ENCODE measurements at places on chromosomes 16 and 17.

DNA sequence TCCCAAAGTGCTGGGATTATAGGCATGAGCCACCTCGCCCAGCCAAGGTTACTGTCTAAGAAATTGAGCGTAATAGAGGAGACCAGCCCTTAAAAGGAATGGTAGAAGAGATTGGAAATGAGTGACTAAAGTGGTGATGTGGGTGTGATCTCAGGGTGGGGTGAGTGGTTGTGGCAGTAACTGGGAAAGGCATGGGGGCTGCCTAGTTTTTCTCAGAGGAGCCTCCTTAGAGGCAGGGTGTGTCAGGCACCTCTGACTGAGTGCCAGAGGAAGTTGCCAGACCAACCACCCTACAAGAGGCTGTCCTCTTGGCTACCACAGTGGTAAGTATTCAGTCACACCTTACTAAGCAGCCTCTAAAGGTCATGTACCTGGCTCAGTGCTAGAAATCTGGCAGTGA lies 8.9 kb downstream of the DUS2 start:
- no peak for DNase-seq

DNA sequence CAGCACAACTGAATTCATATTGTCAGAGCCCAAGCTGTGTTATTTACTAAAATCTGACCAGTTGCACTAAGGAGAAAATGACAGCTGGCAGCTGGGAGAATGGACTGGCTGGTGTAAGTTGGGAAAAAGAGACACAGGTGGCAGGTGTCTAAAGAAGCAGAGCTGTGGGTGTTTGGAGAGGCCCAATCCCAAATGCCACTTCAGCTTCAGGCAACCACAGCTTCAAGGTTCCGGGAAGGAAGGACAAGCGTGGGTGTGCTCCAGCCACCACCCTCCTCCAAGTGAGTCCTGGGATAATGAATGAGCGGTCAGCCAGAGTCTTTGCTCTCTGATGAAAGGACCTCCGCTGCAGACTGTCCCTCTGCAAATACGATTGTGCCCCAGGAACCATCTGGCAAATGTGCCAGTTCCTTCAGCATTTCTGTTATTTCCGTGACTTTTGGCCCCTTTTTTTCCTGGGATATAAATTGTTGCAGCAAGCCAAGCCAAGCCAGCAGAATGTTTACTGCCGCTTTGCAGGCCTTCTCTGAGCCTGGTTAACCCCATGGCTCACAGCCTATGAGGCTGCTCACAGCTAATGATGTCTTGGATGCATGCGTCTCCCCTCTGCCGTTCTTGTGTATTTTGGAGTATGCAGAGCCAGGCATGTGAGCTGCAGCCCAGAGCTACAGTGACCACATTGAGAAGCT lies 9.5 kb upstream of the RHBDL3 start:
- no peak for DNase-seq

DNA sequence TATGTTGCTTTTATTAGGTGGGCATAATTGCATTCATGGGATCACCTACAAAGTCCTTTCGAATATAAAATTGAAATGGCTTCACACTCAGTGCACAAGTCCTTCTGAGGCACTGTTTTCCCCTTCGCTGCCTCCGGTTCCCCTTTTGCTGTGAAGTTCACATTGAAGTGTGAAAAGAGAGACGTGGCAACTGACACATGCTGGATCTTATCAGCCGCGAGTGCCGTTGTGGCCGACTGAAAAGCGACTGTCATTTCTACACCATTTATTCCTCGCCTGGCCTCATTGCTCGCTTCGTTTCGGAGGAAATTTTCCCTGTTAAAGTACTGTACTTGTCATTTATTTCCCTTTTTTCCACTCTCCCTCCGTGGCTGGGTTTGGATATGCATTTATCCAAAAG lies 423.5 kb downstream of the MAF start:
- DNase-seq = no peak

DNA sequence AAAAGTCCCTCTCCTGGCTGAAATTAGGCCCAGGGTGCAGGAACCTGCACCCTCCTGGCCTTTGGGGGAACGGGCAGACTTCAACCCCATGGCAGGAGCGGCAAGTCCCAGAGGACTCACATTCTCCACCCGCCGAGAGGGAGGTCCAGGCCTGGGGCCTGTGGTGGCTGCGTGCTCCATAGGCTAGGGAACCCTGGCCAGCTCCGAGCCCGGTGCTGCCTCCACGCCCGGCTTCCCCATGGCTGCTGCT lies 130 bp downstream of the CCDC78 start:
- DNase-seq = no peak

DNA sequence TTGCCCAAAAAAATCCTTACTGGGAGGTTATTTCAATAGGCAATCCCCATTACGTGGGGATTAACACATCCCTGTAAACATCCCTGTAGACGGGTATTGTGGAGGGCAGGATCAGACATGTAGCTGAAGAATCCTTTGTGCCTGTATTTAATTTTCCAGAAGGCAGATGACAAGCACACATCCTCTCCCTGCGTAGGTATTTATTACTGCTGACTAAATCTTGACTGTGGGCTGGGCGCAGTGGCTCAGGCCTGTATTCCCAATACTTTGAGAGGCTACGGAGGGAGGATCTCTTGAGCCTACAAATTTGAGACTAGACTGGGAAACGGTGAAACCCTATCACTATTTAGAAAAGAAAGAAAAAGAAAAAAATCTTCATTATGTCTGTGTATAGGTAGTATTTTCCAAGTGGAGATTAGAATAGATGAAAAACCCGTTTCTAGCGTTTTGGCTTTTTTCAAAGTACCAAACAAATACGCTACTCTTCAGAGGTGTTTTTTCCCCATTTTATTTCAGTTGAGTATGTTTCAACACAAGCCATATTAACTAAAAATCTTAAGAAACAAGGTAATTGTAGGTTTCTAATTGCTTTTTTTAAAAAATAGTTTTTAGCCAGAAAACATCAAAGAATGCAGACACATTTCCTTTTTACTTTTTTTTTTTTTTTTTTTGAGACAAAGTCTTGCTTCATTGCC lies 1.5 kb upstream of the MARF1 start:
- DNase-seq = no peak

GRCh38 chr17:80339731-80340456 lies 75.1 kb upstream of the ENDOV start:
- DNase-seq = no peak

- DNase-seq = no peak
Observed at GRCh38 chr16:66751053-66751302, 431 bp downstream of the DYNC1LI2 start.

- DNase-seq = no peak
Observed at GRCh38 chr17:4877089-4877488, 22.2 kb upstream of the C17orf107 start.

DNA sequence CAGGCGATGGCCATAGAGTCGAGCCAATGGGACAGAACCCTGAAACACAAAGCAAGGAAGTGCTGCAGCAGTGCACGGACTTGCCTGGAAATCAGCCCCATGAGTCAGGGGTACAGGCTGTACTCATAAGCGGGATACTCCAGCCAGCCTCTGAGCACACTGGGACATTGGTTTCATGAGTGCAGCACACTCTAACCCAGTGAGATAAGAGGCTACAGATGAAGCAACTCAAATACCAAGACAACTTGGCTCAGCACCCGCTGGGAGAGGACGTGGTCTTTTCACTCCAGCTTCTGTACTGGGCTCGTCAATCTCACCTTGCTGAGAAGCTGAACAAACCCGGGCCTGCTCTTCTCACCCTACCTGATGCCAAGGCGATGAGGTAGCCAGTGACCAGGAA lies 98.2 kb downstream of the AXIN2 start:
- DNase-seq = no peak

DNA sequence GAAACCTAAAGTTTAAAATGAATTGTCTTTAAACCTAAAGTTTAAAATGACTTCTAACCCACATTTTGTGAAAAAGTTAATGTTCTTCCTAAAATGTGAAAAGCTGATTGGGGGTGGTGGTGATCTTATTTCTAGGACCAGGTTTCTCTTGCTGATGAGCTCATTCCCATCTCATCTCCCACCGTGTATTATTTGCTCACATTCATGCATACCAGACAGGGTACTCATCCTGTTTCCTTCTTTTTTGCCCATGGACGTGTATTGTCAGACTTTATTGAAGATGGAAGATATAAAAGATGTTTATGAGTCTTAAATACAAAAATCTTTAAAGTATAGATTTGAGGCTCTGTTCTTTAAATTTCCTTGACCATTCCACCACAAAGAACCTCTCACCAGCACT lies 70.1 kb upstream of the MPHOSPH6 start:
- DNase-seq = no peak

DNA sequence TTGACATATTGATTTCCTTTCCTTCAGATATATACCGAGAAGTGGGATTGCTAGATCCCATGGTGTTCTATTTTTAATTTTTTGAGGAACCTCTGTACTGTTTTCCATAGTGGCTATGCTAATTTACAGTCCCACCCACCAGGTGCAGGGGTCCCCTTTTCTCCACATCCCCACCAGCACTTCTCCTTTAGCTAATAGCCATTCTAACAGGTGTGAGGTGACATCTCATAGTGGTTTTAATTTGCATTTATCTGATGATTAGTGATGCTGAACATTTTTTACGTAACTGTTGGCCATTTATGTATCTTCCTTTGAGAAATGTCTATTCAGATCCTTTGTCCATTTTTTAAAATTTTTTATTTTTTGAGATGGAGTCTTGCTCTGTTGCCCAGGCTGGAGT lies 93.9 kb downstream of the SDR42E1 start:
- DNase-seq = no peak

GRCh38 chr17:81069135-81069645 lies 34.2 kb downstream of the BAIAP2 start:
- no peak for DNase-seq

DNA sequence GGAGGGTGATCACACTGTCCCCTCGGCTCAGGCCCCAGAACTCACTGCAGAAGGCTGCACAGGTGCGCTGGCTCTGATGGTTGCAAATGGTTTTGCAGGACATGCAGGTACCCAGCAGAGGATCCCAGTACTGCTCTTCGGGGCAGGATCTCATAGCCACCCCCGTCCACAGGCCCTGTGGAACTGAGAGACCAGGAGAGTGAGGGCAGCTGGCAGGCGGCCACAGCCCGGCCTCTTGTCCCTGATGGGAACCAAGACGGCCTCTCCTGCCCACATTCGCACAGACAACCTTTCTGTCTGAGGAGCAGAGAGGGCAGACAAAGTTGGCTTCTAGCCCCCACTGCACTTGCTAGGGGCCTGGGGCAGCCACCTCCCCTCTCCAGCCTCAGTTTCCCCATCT lies 19.5 kb downstream of the TNFRSF13B start:
- DNase-seq = no peak

DNA sequence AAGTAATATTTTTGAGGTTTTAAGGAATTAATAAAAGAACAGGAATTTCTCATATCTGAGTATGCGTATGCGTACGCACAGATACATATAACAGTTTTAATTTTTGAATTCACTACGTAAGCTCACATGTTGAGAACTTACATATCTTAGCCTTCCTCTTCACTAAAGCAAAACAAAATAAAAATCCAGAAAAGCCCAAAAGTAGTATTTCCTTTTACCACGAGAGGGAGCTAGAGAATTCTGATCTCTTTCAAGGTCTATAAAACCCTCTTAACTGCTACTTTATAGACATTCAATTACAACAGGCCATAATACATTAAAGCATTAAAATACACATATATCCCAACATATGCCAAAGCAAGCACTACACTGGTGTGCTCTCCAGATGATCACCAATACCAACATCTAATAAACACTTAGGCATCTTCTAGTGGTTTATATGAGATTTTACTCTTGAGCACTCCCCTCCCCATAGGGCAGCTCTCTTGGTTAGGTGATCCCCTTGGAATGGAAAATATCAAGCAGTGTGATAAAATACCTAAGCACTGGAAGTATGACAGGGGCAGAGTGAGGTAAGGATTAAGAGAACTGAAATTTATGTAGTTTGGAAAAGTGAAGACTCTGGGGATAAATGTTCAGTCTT lies 94.0 kb downstream of the SKAP1 start:
- peak; percentile 33 for DNase-seq

DNA sequence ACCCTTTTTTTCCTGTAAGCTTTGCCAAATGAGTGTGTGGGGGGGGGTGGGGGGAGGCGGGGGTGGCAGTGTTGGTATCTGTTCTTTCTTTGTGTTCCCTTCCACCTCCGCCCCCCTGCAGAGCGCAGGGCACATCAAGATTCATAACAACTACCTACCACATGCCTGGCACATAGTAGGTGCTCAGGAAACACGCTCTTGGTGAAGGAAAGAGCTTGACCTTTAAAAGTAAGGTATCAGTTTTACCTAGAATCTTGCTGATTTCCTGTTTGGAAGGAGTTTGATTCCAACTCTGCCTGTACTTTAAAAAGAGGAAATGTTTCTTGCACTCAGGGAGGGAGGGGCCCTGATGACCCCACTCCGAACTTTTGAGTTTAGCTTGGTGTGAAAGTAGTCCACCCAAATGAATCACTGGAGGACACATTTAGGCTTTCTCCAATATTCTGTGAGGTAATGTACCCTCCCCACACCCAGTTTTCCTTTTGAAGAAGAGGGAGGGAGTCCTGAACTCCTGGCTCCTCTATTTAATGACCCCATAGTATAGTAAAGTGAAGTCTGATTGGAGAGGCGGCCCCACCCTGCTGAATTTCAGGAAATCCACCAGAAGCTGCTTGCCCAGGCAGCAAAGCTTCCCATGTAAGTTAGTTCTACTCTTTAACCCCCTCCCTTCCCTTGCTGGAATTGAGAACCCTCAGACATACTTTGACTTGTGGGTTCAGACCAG lies 560 bp upstream of the FAM20A start:
- no peak for DNase-seq

DNA sequence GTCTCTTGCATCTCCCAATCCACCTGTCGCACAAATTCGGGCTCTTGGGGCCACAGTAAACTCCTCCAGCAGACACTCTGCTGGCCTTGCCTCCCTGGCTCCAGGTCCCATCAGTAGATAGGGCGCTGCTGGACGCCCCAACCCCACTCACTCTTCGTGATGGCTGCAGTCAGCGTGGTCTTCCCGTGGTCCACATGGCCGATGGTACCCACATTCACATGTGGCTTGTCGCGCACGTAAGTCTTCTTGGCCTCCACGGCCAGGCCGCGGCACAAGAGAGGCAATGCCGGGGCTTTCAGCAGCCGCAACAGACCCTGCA lies 428 bp downstream of the TUFM start:
- DNase-seq = no peak

DNA sequence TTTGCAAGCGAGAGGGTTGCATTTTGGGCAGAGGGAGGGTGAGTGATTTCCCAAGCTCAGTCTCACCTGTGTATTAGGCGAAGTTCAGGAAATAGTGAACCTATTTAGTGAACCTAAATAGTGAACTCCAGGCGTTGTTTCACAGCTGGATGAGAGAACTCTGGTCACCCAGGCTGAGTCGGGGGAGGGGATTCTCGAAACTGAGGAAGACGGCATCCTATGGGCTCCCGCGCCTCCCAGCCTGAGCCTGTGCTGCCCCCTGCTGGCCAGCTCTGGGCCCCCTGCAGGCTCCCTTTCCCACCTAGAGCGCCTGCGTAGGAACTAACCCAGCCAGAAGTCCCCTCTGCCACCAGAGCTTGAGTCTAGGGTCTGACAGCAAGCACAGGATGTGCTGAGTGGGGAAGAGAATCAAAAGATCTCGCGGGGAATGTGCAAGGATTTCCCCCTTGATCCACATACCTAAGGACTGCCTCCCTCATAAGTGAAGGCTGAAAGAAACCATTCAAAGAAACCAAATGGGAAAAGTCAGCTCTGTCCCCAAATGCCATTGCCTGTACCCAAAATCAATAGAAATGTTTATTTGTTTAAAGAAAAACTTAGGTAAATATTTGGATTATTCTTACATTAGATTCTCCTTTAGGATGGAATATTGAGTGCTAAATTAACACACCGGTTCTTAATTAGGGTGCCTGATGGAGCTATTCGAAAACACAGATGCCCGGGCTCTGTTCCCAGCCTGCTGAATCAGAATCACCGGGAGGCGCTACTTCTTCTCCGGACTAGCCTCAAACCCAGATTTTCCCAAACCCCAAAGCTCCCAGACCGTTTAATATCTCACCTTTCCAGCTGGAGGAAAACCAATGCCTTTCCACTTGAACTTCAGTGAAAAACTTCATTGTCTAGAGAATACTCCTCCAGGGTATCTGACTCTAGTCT lies 14.8 kb upstream of the MARVELD3 start:
- DNase-seq = peak; percentile 61

Data from T-helper 2 cell (primary cell).